Activated T-cell treated with anti-CD3 and anti-CD28 coated beads, Interleukin-2, amount 50 U/mL, for 1 hour (primary cell): ENCODE measurements at places on chromosomes 6 and 20.

- no peak for DNase-seq
These were observed 80.8 kb downstream of the PLEKHG1 start for GRCh38 chr6:150680510-150680909.

DNA sequence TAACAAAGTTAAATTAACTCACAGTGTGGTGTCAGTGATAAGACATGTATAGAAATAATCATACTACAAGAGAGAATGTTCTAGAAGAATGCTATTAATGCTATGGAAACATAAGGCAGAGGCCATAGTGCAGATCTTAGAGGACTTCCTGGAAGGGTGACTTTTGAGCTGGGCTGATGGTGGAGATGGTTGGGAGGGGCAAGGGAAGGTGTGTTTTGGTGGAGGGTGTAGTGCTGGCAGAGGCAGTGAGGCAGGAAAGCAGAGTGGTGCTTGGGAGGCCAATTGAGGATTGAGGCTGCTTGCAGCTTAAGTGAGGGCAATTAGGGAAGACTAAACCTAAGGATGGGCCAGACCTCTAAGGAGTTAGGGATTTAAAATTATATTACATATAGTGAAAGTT is 58.5 kb upstream of the FNDC1 start:
- DNase-seq: no peak

- no peak for DNase-seq
These were observed 92.4 kb upstream of the MAFB start for GRCh38 chr20:40781327-40782042.

DNA sequence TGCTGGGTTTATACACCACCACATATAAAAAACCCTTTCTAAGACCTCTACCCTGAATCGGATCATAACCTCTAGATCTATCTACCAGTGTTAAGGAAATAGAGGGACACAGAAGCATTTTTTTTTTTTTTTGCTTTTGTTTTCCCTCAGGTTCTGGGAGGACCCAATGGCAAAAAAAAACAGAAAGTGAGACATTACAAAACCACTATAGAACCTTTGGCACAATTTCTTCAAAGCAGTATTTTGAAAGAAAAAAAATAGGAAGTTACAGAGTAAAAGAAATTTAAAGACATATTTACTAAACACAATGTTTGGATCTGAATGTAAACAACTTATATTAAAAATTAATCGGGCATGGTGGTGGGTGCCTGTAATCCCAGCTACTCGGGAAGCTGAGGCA is 1258.7 kb upstream of the GJE1 start:
- no peak for DNase-seq

DNA sequence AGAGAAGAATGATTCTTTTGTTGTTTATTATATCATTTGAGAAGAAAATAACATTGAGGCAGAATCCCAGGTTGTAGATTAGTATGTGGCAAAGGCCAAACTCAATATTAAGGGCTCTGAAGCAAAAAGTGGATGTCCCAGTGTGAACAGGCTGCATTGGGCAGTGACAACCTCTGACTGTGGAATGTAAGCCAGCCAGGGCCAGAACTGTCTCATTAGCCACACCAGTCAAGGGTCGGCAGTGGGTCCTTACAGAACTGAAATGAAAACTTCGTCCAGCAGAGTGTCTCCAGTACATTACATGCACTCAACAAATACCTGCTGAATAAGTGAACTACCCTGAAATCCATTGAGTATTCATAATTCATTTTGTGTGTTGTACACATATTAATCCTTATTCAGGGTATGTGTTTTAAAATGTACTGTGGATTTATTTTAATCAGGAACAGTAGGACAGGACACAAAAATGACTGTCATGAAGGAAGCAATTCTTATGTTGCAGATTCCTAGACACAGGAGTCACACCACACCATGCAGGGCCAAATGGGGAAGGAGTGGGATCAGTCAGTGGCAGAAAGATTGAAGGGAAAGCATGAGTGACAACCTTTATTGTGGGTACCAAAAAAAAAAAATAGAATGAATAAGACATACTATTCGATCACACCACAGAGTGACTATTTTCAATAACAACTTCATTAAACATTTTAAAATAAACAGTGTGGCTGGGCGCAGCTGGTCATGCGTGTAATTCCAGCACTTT is 64.9 kb upstream of the UTRN start:
- DNase-seq: no peak

- DNase-seq: no peak
These were observed 24.6 kb downstream of the GMEB2 start for GRCh38 chr20:63602321-63602720.

DNA sequence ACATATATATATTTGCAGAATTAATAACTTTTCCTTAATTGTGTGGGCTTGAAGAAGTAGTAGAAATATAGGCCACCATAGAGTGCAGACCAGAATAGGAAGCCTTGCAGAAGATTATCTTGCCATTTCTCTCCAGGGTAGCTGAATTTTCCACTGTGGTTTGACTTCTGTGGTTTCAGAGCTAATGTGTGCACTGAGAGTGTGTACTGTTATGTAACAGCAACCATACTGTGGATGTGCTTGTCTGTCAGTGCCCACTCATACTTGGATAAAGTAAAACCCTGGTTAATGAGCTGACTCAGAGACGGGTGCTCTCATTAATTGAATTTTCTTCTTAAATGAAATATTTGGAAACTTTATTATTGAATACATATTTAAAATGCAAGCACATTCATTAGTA is 57.2 kb downstream of the CEP43 start:
- no peak for DNase-seq

GRCh38 chr6:37966801-37967200 is 147.3 kb downstream of the ZFAND3 start:
- DNase-seq: no peak

GRCh38 chr6:103707596-103708325 is 1152.0 kb downstream of the HACE1 start:
- no peak for DNase-seq

GRCh38 chr20:47335251-47336128 is 21.0 kb downstream of the ZMYND8 start:
- no peak for DNase-seq
